ENCODE measurements at places on chromosomes 5 and 9. TPM values are rescaled to one million over a fixed set of nuclear protein-coding genes. Genes with fewer than 3 reads are reported as not detected.

DNA sequence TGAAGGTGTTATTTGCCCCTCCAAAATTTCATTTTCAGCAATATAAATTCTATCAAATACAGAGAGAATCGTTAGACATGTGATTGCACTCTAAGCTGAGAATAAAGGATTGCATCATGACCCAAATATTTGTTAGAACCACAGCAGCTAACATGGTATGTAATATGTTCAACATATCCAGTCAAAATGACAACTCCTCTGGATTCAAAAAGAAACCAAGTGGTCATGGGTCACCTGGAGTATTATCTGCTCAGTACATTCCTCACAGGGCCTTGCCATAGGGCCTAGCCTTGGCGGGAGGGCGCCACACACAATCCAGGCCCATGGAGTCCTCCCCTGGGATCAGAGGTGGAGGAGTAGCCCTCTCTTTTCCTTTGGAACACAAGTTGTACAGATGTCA, 179.2 kb downstream of the HSD17B3 start:
- DNase-seq = no peak
- H3K27ac ChIP-seq = no peak overlapping the region
- no peak overlapping the region for H3K4me3 ChIP-seq

DNA sequence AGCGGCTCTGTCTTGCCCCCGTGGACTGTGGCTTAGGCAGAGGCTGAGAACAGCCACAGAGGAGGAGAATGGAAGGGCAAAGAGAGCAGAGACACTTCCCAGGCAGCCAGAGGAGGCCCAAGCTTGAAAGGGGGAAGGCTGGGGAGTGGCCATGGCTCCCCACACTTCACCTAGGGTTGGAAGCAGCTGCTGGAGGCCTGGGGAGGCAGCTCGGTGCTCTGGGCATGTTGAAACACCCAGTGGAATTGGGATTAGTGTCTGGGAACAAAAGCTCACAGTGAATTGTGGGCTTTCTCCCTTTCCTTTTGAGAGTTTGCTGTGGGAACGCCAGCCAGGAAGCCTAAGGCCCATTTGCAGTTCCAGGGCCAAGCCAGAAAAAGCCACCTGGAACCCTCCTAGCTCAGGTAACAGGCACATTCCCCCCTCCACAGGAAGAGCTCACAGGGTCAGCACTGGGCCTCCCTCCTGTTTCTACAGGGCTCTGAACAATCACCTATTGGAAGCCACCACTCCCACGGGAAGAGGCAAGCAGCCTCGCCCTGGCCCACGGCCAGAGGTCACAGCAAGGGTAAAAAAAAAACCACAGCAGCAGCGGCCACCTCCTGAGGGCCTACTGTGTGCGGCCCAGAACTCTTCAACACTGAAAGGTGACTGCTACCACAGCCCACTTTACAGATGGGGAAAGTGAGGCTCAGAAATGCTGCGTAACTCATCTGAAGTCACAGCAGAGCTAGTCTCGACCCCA, 20.2 kb downstream of the EEIG1 start:
- peak overlapping the region; percentile 9 for H3K27ac ChIP-seq
- no peak overlapping the region for H3K4me3 ChIP-seq
- H3K36me3 ChIP-seq = no peaks in the 10 kb centered on the region
- no peaks in the 10 kb centered on the region for H3K27me3 ChIP-seq

DNA sequence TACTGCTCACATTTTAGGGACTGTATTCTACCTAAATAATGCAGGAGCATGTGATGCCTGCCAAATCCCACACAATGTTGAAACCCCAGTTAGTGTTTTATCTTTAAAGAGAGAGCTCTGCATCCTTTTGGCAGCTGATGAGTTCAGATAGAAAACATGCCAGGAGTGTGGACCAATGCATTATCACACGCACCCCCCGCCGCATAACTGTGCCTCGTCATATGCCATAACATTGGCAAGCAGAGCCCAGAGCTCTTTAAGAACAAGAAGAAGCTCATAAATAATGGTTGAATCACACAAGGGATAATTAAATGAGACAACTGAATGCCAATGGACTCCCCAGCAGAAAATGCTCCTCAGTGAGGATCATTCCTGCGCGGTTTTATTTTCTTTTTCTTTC, 52.8 kb upstream of the RORB start:
- no peaks in the 10 kb centered on the region for H3K36me3 ChIP-seq
- H3K4me3 ChIP-seq = no peak overlapping the region
- peaks cover 9% of the 10 kb centered on the region for H3K27me3 ChIP-seq
- H3K4me1 ChIP-seq = no peaks in the 10 kb centered on the region
- no peak for DNase-seq

IL4 gene
- 2.6 TPM for total RNA-seq

SEC61B gene
- 176 TPM for total RNA-seq

LURAP1L gene
- total RNA-seq = not detected

FOXD4L3 gene
- not detected for total RNA-seq

KCNV2 gene
- total RNA-seq = not detected

All from natural killer cell treated with Interleukin-12 subunit alpha and Interleukin-12 subunit beta and Interleukin-15 and Interleukin-18, amount 100 ng/mL, for 72 hours (primary cell).